Islet precursor cell (in vitro differentiated cells): ENCODE measurements at places on chromosomes 12 and 14.

- no peak for DNase-seq
Observed at GRCh38 chr12:6630736-6631135, 5.0 kb downstream of the LPAR5 start.

DNA sequence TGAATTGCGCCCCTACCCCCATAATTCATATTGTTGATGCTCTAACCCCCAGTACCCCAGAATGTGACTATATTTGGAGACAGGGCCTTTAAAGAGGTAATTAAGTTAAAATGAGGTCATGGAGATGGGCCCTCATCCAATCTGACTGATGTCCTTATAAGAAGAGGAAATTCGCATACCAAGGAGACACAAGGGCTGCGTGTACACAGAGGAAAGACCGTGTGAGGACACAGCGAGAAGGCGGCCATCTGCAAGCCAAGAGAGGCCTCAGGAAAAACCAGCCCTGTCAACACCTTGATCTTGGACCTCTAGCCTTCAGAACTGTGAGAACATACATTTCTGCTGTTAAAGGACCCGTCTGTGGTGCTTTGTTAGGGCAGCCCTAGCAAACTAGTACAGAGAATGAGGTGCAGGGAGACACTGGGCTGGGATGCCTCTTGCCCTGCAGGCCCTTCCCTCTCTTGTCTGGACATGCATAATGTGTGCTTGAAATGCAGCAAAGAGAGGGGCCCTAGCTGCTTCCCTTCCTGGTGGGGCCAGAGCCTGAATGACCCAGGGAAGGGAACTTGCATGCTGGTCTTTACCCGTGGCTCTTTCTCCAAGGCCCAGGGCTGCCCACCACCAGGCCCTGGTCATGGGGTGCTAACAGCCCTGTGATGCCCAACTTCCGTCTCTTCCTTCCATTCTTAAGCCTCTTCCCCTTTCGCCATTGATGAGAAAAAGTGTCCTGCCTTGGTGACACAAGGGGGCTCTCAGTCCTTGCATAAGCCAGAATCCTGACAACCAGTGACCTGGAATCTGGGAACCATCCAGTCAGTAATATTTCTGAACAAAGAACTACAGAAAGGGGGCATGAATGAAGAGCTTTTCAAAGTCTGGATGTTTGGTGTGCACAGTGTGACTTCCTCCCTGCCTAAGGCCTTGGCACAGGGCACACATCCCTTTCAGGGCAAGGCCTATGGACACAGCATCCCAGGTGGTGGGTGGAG is 50.0 kb upstream of the GPATCH2L start:
- DNase-seq, result no peak

DNA sequence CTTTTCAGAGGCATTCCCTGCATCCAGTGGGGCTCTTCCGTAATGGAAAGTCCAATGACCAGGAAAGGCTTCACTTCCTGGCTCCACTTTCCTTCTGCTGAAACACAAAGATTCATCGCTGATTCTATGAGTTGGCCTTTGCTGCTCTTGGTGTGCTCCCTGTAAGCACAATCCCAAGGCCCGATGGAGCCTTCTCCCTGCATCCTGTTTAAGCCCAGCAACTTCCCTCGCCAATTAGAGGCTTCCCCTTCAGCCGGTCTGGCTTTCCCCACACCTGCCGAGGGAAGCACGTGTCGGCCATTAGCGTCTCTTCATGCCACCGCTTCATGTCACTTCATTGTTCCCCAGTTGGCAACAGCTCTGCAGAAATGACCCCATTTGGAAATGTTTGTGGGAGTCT is 693.9 kb downstream of the MED13L start:
- DNase-seq, result no peak

- DNase-seq, result no peak
Observed at GRCh38 chr12:123091230-123092150, 59.4 kb downstream of the PITPNM2 start.

- no peak for DNase-seq
Observed at GRCh38 chr14:69487771-69488170, 3.2 kb downstream of the PLEKHD1 start.

- no peak for DNase-seq
Observed at GRCh38 chr14:86897224-86897623, 1095.8 kb downstream of the GALC start.

DNA sequence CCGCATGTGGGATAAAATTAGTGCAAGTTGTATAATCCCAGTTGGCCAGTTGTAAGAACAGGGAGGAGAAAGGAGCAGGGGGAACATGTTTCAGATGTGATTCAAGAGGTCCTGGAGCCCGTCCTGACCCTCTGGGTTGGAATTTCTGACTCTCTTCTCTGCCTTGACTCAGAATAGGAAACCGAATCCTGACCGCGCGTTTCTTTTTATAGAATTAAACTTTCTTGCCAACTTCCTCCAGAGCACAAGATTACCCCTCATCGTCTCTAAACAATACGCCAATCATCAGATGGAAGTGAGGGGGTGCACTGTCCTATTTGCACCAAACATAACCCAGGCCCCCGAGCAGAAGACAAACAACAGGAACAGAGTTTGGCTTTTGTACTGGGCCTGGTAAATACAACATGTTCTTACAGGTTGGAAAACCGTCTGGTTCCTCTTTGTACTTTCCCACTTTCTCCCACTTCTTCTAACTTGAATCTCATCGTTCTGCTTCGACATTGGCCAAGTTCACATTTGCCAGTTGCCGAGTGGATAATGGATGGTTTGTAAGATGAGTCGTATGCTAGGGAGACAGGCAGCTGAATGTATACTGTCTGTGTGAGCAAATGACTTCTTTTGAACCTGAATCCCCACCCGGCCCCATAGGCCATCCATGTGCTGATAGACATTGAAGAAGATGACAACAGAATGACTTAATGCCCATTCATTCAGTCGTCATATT is 42.6 kb upstream of the MED13L start:
- peak; percentile 83 for DNase-seq

DNA sequence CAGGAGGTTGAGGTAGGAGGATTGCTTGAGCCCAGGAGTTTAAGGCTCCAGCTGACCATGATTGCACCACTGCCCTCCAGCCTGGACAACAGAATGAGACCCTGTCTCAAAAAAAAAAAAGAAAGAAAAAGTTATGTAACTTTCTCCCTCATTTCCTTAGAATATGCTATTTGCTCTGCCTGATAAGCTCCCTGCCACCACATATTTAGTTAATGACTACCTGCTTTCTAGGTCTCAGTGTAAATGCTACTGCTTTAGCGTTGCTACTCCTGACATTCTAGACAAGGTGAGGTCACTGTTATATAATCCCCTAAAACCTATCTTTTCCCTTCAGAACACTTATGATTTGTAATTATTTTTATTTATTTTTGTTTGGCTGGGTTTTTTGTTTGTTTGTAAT is 86.3 kb upstream of the AMN1 start:
- DNase-seq, result no peak

DNA sequence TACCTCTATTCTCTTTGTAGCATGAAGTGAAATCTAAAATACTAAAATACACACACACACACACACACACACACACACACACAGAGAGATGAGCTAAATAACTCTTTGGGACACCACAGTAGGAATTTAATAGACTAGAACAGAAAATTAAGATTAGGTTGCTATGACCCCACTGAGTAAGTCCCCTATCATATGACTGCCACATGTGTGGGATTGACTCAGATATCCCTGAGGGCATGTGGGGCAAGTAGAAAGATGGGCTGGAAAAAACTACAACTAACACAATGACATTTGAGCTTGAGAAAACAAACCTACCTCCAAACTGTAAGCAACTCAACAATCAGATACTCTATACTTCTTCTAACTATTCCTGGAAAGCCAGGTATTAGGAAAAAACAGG is 27.0 kb downstream of the SLC25A21 start:
- DNase-seq, result no peak

GRCh38 chr12:57722716-57723629 is 15.6 kb downstream of the AGAP2 start:
- peak; percentile 48 for DNase-seq
